GM23338 (cell line): ENCODE measurements at places on chromosomes 1 and 21.

GRCh38 chr1:34904236-34905097, 25.0 kb downstream of the DLGAP3 start:
- no peak for DNase-seq

DNA sequence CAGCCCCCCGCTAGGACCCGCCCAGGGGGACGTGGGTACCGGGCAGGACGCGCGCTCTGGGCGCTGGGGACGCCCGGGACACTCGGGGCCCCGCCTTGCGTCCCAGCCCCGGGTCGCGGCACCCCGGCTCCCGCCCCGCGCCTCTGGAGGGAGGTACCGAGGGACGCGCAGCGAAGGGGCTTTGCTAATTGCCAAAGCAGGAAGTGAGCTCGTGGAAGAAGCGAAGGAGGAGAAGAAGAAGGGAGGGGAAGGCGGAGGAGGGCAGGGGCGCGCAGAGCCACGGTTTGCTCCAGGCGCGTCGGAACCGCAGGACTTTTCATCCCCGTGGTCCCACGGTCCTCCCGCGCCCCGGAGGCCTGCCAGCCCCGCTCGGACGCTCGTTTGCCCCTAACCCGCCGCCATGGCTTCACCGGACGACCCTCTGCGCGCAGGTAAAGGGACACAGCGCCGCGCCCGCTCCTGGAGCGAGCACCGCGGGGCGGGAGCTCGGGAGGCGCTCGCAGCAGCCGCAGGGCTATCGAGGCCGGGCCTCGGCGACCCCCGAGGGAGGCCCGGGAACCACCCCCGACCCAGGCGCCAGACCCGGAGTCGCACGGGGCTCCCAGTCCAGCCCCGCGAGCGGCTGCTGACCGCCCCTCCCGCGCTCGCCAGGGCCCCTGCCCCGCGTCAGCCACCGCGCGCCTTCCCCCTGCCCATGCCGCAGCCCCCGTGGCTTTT, 1.3 kb downstream of the EDARADD start:
- peak; percentile 77 for DNase-seq

- no peak for DNase-seq
Observed at GRCh38 chr1:11738096-11738495, 2.2 kb downstream of the AGTRAP start.

DNA sequence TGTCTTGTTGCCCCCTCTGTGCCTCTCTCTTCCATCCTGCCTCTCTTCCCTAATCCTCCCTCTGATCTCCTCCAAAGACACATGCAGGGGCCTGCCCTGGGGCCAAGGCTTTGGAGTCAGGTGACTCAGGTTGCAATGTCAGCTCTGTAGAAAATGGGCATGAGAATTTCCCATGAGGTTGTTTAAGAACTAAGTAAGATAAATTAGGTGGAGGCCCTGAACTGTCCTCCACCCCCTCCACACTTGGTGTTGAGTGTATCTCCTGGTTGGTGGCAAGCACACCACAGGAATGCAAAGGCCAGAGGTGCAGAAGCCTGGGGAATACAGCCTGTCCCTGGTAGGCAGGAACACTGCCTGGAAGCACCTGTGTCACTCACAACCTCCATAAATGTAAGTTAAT, 63.9 kb upstream of the GRIK3 start:
- no peak for DNase-seq

- DNase-seq: no peak
Observed at GRCh38 chr21:45818904-45819285, 162.7 kb upstream of the COL6A1 start.

DNA sequence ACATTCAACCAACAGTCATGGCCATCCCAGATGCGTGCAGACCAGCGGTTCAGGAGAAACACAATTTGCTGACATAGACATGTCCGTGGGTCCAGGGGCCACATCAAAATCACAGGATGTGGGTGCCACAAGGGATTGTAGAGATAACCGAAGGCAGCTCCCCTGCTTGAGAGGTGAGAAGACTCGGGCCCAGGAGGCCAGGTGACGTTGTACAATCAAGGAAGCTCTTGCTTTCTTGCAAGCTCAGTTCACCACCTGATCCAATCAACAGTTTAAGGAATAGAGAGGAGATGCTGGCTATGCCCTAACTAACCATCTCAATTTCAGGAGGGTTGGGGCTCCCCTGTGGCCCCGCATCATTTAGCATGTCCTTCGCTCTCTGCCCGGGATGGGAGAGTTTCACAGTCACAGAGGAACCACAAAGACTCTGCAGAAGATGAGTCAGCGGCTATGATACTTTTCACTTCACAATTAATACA, 19.5 kb downstream of the UBASH3A start:
- no peak for DNase-seq

DNA sequence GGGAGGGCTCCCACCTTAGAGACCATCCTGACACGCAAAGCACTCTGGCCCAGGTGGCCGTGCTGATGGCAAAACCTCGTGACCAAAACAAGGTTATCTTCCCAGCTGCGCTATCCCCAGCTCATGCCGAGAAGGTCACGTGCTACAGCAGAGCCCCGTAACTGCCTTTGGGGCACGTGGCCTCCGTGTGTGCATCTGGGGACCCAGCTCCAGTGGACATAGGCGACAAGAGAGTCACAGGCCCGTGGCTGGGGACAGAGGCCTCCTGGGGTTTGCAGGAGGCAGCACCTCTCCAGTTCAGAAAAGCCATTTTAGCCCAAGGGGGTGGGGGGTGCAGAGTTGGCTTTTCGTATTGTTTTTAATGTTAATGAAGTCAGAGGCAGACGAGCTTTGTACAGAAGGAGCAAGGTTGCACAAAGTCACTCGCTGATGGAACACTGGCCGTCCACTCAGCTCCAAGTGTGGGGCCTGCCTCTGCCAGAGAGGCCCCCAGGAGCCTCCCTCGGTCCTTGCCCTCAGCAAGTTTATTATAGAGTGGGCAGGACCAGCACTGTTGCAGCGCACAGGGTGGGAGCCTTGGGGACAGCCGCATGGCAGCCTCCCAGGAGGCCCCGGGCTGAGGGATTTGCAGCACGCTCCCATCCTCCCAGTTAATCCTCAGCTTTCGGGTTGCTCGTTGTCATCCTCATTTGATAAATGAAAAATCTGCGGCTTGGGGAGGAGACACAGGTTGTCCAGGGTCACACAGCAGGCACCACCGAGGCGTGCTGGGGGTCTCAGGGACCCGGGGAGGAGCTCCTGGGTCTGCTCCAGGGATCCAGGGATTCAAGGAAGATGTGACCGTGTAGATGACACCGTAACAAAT, 8.0 kb upstream of the PDE9A start:
- no peak for DNase-seq

DNA sequence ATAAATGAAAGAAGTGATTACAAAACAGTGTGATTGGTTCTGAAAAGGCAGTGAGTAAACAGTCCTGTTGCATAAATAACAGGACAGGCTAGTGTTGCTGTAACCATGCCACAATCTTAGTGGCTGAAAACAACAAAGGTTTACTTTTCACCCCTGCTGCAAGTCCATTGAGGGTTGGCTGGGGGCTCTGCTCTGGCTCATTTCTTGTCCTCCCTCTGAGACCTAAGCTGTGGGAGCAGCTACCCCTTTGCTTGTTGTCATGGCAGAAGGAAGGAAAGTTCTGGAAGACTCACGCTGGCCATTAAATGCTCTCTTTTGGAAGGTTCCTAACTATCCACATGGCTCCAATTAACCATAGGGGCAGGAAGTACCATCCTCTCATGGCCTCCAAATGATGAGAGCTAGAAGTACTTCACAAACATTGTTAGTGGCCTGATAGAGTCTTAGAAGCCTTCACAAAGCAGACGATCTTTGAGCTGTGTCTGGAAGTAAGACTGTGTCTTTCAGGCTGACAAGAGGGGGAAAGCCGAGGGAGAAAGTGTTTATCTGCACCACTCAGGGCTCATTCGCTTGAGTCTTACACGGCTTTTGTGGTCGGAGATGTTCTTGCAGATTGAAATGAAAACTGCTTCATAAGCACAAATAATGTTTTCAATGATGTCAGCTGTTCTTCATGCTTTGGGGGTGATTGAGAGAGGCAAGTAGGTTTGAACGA, 11.9 kb downstream of the RCSD1 start:
- DNase-seq: no peak

DNA sequence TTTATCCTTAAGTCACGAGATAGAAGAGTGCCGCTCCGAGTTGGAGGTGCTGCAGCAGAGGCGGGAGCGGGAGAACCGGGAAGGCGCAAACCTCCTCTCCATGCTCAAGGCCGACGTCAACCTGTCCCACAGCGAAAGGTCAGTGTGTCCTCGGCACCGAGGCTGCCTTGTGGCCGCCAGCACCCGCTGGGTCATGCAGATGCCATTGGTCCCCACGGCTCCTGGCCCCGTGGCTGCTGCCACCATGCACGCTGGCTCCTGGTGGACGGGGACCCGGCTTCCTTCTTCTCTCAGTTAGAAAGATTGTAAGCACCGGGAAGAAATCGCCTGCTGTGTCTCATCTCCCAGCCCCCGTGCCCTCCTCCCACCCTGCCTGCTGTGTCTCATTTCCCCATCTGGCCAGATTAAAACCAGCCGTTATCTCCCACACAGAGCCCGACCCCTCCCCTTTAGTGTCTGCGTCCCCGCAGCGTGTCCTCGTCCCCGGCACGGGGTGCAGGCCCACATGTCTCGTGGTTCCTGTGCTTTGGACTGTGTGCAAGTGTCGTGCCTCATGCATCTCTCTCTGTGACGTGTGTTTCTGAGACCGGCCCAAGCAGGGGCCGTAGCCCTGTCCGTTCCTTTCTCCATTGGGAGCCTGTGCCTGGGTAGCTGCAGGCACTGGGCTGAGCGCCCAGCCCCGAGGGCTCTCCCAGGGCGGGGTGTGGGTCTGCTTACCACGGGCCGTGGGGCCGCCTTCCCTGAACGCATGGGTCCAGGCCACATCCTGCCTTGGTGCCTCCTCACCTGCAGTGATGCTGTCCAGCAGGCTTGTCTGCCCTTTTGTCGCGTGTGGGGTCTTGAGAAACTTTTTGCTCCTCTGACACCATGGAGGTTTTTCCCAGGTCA, 62.1 kb downstream of the PCNT start:
- DNase-seq: no peak

- peak; percentile 47 for DNase-seq
Observed at GRCh38 chr1:34140011-34140676, 24.9 kb downstream of the CSMD2 start.

DNA sequence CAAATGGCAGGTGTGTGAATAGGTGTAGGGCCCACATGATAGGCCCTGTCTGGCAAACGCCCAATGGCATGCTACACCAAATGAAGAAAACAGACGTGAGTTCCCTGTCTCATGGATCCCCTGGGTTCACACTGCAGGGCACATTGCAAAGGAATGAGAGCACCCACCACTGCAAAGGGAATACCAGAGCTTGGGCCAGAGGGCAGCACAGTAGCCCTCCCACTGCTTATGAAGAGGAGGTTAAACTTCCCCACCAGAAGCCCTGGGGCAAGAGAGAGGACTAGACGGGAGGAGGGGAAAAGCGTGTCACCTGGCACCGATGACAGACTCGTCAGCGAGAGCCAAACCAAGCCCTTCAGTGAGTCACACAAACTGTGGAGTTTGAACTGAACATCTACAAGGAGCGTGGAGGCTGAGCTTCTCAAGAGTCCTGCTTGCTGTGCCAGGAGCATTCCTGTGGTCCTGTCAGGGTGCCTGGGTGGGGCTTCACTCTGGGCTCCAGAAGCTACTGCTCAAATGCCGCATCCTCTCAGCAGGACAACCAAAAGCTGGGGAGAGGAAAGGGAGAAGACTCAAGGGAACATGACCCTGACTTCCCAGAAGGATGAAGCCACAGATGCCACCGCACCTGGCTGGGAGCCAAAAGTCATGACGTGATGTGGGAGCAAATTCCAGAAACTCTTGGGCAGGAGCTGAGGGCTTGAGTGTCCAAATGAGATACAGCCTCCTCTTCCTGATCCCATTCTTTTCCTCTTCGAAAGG, 61.1 kb downstream of the TOMM20 start:
- DNase-seq: no peak

DNA sequence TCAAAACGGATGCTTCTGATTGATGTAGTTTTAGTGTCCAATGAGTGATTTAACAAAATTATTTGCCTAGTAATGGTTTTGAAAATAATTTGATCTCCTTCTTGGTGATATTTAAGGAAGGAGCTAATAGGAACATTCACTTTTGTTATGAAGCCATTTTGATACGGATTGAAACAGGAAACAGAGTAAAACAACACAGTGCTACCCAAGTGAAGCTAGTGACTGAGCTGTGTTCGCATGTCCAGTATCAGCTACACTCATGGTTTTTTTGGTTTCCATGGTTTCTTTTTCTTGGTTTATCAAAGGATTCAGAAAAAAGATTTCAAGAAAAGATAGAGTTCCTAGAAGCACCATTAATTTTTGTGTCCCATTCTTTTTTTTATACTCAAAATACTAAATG, 40.1 kb upstream of the PLEKHO1 start:
- DNase-seq: no peak

DNA sequence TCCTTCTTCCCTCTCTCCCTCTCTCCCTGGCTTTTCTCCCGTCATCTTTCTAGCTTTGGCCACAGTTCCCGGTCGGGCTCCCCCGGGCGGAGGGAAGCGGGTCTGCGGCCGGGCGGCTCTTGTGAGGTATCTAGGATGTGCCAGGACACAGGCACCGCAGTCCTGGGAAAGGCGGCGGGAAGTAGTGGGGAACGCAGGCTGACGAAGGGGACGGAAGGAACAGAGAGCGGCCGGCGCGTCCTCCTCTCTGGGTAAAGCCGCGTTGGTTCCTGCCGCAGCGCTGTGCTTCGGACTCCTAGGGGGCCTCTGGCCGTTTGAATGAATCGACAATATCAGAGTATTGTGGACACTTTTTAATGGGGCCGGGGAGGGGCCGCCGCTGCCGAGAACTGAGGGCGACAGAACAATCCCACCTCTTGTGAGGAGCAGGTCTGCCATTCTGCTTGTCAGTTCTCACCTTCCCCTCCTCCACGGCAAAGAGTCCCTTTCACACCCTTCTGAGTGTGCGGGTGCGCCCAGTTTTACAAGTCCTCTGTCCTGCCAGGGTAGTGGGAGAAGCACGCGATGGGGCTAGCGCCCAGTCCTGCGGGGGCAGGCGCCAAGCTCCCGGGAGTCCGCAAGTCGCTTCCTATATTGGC, 1.2 kb upstream of the LHX9 start:
- peak; percentile 95 for DNase-seq

GRCh38 chr1:164637461-164638375, 78.7 kb downstream of the PBX1 start:
- no peak for DNase-seq

DNA sequence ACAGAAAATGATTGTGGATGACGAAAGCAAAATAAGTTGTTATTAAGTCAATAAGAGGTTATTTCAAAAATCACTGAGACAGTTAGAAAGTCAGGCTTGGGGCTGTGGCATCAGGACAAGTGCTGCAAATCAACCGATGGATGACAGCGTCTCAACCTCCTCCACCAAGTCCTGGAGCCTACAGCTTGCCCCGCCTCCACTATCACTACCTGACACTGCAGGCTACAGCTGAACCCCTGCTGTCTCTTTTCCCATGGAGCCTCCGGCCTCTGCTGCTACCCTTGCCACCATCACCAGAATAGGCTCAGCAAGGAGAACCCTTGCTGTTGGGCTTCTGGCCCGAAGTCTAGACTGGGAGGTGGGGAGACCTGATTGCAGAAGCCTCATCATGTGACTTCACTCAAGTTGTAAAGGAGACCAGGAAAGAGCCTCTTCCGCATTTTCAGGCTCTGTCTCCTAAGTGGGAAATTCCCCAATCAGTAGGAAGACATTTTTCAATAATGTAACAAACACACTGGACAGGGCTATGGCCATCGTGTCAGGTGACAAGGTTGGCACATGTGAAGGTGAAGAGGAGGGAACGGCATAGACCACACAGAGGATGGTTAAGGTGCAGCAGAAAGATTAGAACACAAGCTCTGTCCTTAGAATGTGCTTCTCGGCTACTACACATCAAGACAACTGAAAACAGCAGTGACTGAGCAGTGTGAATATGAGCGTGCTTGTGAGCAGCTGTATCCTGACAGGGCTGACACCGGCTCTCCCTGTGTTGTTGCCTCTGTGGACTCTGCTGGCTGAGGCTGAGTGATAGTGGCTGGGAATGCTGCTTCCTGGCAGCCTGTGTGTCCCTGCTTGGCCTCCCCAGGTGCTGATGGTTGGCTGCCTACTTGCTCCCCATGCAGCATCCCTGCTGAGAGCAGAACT, 660.7 kb downstream of the PTPRU start:
- no peak for DNase-seq
